ENCODE measurements at places on chromosomes 2 and 18.
A peak's percentile ranks its signal among the peaks of the same experiment; 100 is the strongest.

DNA sequence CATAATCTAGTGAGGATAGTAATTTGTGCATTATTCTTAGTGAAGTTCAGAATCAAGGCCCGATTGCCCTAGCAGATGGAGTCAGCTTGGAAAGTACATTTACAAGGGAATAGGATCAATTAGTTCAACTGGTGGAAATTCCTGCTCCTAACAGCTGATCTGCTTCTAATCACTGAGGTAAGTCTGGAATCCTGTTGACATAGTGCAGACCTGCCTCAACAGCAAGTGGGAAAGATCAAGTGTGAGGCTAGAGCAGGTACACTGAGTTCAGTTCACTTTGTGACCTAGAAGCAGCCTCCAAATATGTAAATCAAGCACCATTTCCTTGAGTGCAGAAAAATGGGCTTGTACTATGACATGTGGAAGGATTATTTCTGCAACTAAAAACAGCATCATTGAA lies 111.2 kb upstream of the NOSTRIN start:
- no peak for DNase-seq

DNA sequence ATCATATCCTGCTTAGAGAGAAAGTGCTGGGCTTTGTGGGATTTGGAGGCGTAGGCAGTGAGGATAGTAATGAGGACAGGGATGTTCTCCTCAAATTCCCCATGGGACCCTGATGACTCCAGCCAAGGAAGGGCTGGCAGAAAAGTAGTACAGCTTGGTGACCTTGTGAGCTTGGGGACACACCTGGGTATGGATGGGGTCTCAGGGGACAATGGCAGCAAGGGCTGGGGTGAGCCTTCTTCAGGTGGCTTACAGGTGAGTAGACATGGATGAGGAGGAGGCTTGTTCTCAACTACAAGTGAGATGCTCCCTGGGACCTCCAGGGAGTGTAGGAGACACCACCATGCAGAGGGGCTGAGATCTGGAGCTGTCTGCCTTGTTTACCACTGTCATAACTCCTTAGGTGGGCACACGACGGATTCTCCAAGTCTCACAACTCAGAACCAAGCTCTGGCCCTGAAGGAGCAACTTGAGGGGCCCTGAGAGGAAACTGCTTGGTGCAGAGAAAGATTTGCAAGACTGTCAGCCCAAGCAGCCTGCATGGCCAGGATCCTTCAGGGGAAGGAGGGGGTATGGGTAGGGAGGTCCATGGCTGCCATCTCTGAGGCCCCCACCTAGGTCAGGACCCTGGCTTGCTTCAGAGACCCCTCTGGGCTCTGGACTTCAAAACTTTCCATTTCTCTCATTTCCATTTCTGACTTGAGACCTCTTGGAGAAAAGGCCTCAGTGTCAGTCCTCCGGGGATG lies 262.8 kb downstream of the DYSF start:
- no peak for DNase-seq

GRCh38 chr2:58156780-58157179 lies 84.3 kb downstream of the FANCL start:
- no peak for DNase-seq

DNA sequence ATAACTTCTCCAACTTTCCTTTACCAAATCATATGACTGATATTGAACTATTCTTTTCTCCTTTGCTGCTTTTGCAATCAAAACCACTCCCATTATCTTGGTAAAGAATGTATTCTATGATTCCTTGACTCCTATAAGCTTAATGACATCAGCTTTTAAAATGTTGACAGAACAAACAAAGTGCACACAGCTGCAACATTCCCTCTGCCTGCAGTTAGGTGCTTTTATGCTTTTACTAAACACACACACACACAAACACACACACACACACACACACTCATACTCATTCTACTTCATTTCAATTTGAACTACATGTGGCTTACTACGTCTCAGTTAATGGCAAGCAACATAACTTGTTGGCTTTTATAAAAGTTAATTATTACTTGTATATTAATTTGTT lies 946.6 kb downstream of the DPP10 start:
- no peak for DNase-seq

DNA sequence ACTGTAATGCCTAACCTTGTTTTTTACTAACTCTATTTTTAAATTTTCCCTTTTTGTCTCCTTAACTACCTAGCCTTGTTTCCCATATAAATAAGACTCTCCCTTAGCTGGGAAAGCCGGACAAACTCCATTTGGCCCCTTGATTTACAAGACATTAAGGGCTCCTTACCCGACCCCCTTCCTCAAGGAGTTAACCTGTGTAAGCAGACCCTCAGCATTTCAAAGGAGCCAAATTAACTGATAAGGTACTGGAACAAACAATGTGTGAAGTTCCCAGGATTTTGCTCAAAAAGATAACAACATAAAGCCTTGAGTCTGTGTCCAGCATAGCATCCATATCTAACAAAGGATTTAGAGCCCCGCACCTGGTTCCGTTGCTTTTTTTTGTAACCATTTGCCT lies 59.6 kb upstream of the C2orf15 start:
- no peak for DNase-seq

DNA sequence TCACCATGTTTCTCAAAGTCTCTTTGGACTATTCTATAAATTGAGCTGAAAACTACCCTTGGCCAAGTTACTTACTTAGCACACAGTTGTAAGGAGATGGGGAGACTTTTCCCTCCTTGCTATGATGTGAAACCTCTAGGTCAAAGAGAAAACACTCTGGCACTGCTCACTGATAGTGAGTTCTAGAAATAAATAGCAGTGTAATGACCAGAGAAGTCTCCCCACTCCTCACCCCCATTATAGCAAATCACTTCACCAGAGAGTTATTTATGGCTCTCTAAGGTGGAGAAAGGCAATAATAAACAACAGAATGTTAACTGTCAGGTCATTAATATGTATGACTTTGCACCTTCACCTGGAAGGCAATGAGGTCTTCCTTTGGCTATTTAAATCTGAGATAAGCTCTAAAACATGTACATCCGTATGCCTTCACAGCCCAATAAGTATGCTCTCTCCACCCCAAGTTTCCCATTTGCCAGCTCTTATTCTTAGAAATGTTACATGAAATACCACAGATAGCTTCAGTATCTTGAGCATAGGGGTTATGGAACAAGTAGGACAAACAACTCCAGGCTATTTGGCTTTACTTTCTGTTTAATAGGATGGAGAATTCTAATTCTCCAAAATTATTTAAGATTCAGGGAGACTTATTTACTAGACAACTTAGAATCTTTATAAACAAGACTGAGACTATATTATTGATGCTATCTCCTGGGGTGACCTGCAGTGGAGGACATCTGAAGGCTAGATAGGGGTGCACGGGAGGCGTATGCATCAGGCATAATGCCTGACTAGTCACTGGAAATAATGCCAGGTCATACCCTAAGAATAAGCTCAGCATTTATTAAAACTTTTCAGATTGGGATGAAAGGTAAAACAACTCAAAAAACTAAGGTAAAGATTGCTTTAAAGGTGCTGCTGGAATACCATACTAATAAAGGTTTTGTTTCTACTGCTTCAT lies 65.3 kb upstream of the DTNB start:
- DNase-seq: no peak

DNA sequence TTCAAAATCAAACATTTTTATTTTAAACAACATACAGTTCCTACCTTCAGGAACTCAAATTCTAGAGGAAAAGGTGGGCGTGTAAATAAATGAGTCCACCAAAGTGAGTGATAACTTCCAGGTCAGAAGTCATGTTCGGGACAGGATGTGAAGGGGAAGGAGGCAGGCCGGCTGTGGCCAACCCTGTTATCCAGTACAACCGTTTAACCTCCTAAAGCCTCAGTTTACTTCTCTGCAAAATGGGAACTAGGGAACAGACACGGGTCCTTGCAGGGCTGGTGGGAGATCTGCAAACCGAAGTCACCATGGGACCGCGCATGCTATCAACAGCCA lies 373 bp downstream of the EIPR1 start:
- peak; percentile 55 for DNase-seq

- no peak for DNase-seq
Observed at GRCh38 chr18:46212398-46212797, 108.2 kb downstream of the HAUS1 start.

DNA sequence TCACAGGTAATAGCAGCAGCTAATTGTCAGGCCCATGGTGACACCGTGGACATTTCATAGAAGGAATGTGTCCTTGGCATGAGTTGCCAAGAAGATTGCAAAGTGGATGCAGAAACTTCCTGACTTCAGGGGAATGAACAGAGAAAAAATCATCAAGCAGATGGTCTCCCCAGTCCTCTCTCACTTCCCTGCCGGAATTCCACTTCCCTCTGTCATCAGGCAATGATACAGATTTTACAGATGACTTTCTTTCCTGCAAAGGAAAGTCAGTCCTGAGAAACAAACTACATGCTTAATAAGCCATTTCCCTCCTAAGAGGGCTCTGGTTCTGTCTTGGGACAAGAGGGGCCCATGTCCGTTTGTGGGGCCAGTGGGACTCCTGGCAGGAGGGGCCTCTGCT lies 45.7 kb downstream of the KCNF1 start:
- DNase-seq: no peak

GRCh38 chr18:27948986-27949385 lies 227.9 kb downstream of the CDH2 start:
- DNase-seq: no peak

GRCh38 chr2:66895206-66895605 lies 460.3 kb downstream of the MEIS1 start:
- DNase-seq: no peak

- DNase-seq: no peak
Observed at GRCh38 chr2:137947032-137947727, 17.1 kb upstream of the HNMT start.

GRCh38 chr2:98869272-98869641 lies 66.8 kb downstream of the CRACDL start:
- DNase-seq: peak; percentile 8

DNA sequence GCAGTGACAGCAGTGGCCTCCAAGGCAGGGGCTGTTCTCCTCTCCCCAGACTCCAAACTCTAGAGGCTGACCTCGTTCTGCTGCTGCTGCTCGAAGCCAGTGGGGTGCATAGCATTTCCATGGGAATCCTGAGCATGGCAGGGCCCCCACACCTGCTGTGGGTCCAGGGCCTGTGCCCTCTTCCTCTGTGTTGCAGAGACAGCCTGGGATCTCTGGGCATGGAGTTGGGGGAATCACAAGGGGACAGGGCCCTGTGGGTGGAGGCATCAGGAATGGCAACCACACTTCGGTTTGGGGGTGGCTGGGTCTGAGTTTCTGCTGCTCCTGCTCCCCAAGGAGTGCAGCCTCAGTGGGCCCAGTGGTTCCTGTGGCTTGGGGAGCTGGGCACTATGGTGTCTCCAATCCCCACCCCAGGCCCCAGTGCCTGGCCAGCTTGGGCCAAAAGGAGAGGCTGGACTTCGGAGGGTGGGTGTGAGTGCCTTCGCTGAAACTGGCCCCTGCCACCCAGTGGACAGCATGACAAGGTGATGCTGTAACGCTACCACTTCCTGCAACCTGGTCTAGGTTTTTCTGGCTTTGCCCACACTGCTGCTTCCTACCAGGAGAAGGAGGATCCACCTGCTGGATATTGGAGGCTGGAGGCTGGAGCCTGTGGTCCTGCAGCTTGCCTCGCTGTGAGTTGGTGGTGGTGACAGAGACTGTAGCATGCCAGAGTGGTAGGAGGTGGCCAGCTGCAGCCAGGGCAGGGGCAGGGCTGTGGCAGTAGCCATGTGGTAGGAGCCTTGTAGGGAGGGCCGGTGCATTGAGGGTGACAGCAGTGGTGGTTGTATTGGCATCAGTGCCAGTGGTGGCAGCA lies 56.6 kb downstream of the SOWAHC start:
- no peak for DNase-seq

DNA sequence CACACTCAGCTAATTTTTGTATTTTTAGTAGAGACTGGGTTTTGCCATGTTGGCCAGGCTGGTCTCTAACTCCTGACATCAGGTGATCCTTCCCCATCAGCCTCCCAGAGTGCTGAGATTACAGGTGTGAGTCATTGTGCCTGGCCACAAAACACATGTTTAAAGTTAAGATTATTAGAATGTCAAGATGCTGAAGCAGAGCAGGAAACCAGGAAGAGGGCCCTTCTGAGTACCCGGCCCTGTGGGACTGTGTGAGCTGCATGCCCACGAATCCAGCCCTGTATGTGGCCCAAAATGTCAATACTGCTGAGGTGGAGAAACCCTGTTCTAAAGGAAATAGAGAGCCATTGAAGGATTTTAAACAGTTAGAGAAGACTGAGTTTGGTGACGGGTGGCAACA lies 31.0 kb upstream of the REV1 start:
- no peak for DNase-seq

DNA sequence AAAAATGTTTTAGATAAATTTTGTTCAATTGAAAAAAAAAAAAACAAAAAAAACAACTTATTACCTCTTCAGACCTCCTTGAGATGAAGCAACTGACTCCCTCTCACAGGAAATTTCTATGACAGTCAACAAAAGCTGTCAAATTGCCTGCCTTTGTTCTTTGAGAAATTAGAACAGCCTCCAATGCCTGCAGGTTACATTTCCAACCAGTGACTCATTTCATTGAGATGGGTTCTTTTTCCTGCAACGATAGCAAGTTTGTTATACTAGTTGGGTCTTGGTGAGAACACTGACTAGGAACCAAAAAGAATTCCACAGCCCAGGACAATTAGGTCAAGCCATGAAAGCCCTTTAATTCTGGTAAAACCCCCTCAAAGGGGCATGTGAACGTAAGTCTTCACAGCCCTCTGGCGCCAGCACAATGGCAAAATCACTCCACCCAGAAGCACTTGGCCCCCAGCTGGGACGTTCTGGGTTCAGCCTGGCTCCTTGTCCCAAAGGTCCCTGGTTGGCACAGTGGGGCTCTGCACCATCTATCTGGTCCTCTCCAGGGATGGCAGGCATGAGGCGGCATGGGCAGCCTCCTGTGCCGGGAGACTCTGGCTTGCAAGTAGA lies 87.0 kb downstream of the SPP2 start:
- peak; percentile 79 for DNase-seq

DNA sequence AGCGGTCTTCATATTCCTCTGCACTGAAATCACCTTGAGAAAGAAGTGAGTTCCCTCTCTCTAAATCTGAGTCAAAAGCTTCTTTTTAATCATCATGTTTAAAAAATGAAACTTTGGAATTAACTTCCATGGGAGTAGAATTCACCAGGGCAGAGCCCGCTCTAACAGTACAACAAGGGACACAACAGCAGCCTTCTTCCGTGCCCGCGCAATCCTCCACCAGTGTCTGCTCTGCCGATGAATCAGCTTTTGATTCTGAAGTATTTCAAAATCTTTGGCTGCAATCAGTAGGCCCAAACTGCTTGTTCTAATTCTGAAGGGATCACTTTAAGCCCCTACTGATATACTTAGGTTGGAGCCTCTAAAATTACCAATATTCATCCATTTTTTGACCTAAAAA lies 76.9 kb downstream of the USP40 start:
- peak; percentile 40 for DNase-seq

All from fibroblast of pulmonary artery (primary cell).